ENCODE measurements at places on chromosomes 6 and 20. TPM values are rescaled to one million over a fixed set of nuclear protein-coding genes. Genes with fewer than 3 reads are reported as not detected.
A peak's percentile ranks its signal among the peaks of the same experiment; 100 is the strongest.

GRCh38 chr20:48795732-48796131 is 32.1 kb downstream of the PREX1 start:
- H3K27me3 ChIP-seq: no peaks in the 10 kb centered on the region
- H3K4me3 ChIP-seq: no peak overlapping the region
- H3K36me3 ChIP-seq: no peaks in the 10 kb centered on the region
- no peak for DNase-seq

SDC4 gene
- polyA plus RNA-seq: 44.3 TPM

DNA sequence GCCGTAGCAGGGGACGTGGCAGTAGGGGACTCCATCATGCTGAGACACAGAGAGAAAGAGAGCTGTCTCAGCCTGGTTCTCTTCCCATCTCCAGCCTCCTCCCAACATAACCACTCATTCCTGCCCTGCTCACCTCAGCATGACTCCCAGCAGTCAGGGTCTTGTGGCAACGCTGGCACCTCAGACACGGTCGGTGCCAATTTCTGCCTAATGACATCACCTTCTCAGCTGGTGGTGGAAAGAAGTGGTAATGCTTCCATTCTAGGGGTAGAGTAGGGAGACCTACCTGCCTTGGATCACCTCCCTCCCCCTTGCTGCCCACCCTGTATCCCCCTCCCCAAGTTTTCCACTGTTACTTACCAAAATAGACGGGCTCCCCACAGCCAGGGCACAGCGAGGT is 2.5 kb downstream of the CRIP3 start:
- H3K4me1 ChIP-seq: peaks cover 21% of the 10 kb centered on the region
- peak overlapping the region; percentile 75 for H3K27ac ChIP-seq
- H3K4me3 ChIP-seq: no peak overlapping the region
- no peaks in the 10 kb centered on the region for H3K36me3 ChIP-seq
- DNase-seq: no peak

NUDT3 gene
- 22.4 TPM for polyA plus RNA-seq

- H3K27me3 ChIP-seq: no peaks in the 10 kb centered on the region
- no peak for DNase-seq
- H3K4me3 ChIP-seq: no peak overlapping the region
- no peaks in the 10 kb centered on the region for H3K36me3 ChIP-seq
- H3K27ac ChIP-seq: no peak overlapping the region
- H3K4me1 ChIP-seq: no peaks in the 10 kb centered on the region
These were observed 327.0 kb downstream of the BMP2 start for GRCh38 chr20:7094438-7094997.

RBCK1 gene
- polyA plus RNA-seq: 50.6 TPM

DNA sequence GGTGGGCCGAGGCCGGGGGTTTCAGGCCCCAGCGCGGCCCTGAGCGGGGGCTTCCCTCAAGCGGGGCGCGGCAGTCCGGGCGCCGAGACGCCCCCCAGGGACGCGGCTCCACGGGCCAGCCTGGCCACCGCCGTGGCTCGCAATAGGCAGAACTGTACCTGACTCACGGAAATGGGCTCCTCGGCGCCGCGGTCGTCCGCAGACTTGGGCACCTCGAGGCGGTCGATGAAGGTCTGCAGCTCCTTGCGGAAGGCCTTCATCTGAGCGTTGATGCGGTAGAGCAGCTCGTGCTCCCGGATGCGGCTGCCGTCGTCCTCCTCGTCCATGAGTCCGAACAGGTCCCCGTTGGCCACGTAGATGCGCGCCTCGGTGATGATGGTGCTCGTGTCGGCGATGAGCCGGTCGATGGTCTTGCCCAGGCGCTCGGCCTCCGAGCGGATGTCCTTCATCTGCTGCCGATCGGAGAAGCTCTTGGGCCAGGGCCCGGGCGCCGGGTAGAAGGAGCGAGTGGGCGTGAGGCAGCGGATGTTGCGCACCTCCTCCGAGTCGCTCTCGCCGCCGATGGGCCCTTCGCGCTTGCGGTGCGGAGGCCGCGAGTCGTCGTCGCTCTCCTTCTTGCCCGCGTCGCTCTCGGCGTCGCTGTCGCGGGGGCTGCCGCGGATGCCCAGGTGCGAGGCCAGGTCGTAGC is 16.1 kb upstream of the KIAA0408 start:
- no peak overlapping the region for H3K27ac ChIP-seq
- DNase-seq: no peak
- no peaks in the 10 kb centered on the region for H3K4me1 ChIP-seq
- H3K27me3 ChIP-seq: no peaks in the 10 kb centered on the region
- no peaks in the 10 kb centered on the region for H3K36me3 ChIP-seq

CHD6 gene
- 16.2 TPM for polyA plus RNA-seq

SMOC2 gene
- 9.9 TPM for polyA plus RNA-seq

DNA sequence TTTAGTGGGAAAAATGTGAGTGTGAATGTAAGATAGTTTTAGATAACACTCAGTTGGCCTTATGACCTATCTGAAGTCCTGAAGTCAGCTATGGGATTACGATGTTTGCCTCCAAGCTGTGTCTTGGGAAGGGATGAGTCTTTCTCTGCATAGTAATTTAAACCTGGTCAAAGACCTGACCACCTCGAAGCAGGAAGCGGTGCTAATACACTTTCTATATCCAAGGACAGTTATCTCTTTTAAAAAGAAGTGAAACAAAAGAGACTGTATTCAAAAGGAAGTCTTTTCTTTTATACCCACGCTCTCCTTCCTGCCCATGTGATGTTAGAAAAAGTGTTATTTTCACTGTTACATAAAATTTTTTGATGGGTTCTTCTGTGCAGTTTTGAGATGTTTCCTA is 94.9 kb downstream of the JARID2 start:
- DNase-seq: no peak
- no peak overlapping the region for H3K27ac ChIP-seq
- H3K36me3 ChIP-seq: no peaks in the 10 kb centered on the region
- H3K4me1 ChIP-seq: peaks cover 85% of the 10 kb centered on the region

DNA sequence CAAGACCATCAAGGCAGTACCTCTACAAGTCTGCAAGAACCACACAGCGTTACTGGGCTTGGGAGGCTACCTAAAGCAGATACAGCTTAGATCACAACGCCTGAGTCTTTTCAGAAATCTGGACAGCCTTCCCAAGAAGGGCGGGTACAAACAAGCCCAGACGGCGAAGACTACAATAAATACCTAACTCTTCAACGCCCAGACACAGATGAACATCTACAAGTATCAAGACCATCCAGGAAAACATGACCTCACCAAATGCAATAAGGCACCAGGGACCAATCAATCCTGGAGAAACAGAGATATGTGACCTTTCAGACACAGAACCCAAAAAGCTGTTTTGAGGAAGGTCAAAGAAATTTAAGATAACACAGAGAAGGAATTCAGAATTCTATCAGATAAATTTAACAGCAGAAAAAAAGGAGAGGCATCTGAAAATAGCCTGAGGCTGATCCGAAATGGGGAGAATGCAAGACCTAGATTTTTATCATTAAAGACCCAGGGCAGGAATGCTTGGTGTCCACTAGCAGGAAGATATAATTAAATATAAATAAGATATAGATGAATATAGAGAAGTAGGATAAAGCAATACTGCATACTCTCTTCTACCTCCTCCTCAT is 131.7 kb upstream of the COL21A1 start:
- H3K27ac ChIP-seq: no peak overlapping the region
- H3K4me1 ChIP-seq: no peaks in the 10 kb centered on the region
- H3K27me3 ChIP-seq: no peaks in the 10 kb centered on the region
- DNase-seq: no peak
- no peaks in the 10 kb centered on the region for H3K36me3 ChIP-seq

SLC22A3 gene
- polyA plus RNA-seq: 0.61 TPM

CLDN20 gene
- polyA plus RNA-seq: not detected

- H3K4me3 ChIP-seq: no peak overlapping the region
- H3K36me3 ChIP-seq: no peaks in the 10 kb centered on the region
- H3K27ac ChIP-seq: no peak overlapping the region
- H3K27me3 ChIP-seq: no peaks in the 10 kb centered on the region
- no peak for DNase-seq
- no peaks in the 10 kb centered on the region for H3K4me1 ChIP-seq
These were observed 28.8 kb upstream of the TRAM2 start for GRCh38 chr6:52605610-52606185.

- H3K27me3 ChIP-seq: no peaks in the 10 kb centered on the region
- no peak overlapping the region for H3K27ac ChIP-seq
- DNase-seq: no peak
These were observed 14.5 kb upstream of the BCAS1 start for GRCh38 chr20:54084727-54085388.

DNA sequence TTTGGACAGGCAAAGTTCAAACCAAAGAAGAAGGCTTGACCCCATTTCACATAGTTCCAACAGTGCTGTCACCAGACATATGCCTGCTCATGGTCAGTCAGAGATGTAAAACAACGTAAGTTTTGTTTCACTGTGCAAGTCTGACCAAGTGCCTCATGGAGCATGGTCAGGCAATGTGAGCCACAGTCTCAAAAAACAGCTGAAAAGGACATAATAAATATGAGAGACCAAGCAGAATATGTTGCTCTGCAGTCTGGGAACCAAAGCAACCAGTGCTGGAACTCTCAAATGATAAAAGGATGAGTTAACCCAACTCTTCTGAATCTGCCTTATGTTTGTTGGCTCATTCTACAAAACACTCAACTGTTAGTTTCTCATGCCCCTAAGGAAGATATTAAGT is 39.9 kb upstream of the DST start:
- peaks cover 17% of the 10 kb centered on the region for H3K4me1 ChIP-seq
- H3K4me3 ChIP-seq: no peak overlapping the region
- H3K27ac ChIP-seq: peak overlapping the region; percentile 73
- no peaks in the 10 kb centered on the region for H3K27me3 ChIP-seq

DNA sequence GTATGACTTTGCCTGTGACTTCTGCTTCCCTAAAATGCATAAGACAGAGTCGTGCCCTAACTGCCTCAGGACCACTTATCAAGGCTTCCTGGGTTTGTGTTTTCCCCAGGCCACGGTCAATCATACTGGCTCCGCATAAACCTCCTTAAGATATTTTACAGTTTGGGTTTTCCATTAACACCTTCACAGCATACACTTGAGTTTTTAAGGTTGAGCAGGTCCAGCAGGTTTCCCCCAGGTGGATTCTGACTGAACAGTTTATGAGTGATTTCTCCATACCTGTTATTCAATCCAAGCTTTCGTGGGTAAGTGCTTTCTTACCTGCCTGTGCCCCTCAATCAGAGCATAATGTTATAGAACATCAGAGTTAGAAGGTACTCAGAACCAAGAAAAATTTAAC is 39.3 kb downstream of the NINL start:
- no peaks in the 10 kb centered on the region for H3K36me3 ChIP-seq
- H3K27ac ChIP-seq: no peak overlapping the region
- no peak overlapping the region for H3K4me3 ChIP-seq
- H3K27me3 ChIP-seq: no peaks in the 10 kb centered on the region

GRCh38 chr6:111061508-111061907 is 25.8 kb upstream of the SLC16A10 start:
- no peaks in the 10 kb centered on the region for H3K27me3 ChIP-seq
- H3K4me1 ChIP-seq: no peaks in the 10 kb centered on the region
- H3K27ac ChIP-seq: no peak overlapping the region

DNA sequence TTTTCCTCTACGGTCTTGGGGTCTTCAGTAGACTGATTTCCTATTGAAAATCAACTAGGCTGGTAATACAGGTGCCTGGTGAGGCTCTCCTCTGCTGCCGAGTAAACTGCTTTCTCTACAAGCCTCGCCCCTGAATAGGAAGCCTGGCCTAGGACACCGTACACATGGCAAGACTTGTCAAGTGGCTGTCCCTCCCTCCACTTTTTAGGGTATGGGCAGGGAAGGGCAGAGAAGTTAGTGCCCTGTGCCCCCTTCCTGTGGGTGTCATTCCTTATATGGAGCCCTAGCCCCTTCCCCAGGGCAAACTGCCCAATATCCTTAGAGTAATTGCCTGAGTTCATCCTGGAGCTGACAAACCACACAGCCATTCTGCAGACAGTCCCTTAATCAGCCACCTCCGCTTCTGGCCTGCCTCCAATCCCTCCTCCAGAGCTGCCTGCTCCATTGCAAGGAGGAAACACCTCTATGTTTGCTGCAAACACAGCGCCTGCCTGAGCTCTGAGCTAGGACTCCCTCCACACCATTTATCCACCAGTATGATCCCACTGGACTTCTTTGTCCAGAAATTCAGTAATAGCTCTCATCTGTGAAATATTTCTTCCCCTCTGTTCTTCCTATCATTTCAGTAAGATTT is 93.1 kb downstream of the CHD6 start:
- H3K27me3 ChIP-seq: no peaks in the 10 kb centered on the region
- DNase-seq: peak; percentile 83
- peaks cover 15% of the 10 kb centered on the region for H3K4me1 ChIP-seq

RIMS4 gene
- 0.04 TPM for polyA plus RNA-seq

All from heart left ventricle (tissue), 16 donors.